ENCODE measurements at places on chromosomes 16 and 17.
A peak's percentile ranks its signal among the peaks of the same experiment; 100 is the strongest.

- DNase-seq: no peak
Observed at GRCh38 chr17:31054761-31055160, 40.0 kb upstream of the NF1 start.

- DNase-seq: peak; percentile 68
Observed at GRCh38 chr17:38598536-38598935, 7.2 kb downstream of the SRCIN1 start.

GRCh38 chr17:37483311-37484039, 6.2 kb upstream of the DUSP14 start:
- DNase-seq: no peak

DNA sequence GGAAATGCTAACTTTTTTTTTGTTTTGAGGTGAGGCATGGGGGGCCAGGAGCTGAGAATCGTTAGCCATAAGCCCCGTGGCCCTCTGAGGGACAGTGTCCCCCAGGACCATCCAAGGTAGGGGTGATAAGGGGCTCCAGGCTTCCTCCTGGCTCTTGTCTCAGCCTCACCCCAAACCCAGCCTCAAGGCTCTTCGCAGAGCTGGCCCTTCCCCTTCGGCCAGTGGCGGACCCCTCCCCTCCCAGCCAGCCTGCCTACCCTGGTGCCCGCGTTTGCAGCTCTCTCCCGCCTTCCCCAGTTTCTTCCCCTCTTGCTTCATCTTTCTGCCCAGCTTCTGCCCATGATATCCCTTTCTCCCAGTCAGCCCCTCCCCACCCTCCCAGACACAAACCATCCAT, 22.7 kb upstream of the ATP2A3 start:
- DNase-seq: no peak

GRCh38 chr17:38343608-38344419, at the start of gene GPR179:
Gene GPR179, minus strand, starts transcription at chr17:38343956. Its CDS starts 167 bp downstream, at chr17:38343789.
- DNase-seq: no peak

GRCh38 chr17:67546578-67547527, 169.8 kb downstream of the PITPNC1 start:
- DNase-seq: no peak

DNA sequence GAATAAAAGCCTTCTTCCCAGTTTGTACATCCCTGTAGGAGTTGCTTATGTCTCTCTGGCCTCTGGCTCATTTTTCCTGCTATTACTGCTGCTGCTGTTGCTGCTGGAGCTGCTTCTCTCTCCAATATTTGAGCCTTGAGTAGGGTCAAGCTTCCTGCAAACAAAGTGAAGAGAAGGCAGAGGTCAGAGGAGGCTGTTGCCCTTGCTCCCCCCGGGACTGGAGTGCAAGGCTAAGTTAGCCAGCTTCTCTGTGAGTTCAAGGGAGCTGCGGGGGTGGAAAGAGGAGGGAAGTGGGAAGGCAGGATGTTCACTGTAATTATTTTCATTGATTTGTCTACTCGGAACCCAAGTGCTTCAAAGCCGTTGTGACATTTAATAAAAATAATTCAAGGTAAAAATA, 77.0 kb upstream of the TMEM132E start:
- DNase-seq: no peak

GRCh38 chr16:5709889-5710288, 612.3 kb upstream of the EEF2KMT start:
- DNase-seq: peak; percentile 10

GRCh38 chr17:71975331-71975801, 145.5 kb upstream of the SOX9 start:
- DNase-seq: no peak

DNA sequence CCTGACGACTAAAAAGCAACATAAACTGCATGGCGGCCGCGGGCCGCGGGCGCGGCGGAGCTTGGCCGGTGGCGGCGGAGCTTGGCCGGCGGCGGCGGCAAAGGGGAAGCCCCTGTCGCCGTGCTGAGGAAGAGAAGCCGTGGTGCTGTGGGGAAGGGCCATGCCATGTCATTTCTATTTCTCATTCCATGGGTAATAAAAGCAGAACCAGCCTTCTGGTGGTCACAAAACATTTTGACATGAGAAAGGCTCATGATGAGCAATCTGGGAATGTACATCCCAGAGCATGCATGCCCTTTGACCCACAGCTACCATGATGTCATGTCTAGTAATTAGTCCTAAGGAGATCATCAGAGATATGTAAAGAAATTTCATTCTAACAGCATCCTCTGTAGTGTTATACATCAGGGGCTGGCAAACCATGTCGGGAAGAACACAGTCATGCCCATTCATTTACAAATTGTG, 23.9 kb upstream of the HEATR6 start:
- DNase-seq: no peak

- DNase-seq: no peak
Observed at GRCh38 chr17:7322520-7323194, 6.5 kb downstream of the NEURL4 start.

DNA sequence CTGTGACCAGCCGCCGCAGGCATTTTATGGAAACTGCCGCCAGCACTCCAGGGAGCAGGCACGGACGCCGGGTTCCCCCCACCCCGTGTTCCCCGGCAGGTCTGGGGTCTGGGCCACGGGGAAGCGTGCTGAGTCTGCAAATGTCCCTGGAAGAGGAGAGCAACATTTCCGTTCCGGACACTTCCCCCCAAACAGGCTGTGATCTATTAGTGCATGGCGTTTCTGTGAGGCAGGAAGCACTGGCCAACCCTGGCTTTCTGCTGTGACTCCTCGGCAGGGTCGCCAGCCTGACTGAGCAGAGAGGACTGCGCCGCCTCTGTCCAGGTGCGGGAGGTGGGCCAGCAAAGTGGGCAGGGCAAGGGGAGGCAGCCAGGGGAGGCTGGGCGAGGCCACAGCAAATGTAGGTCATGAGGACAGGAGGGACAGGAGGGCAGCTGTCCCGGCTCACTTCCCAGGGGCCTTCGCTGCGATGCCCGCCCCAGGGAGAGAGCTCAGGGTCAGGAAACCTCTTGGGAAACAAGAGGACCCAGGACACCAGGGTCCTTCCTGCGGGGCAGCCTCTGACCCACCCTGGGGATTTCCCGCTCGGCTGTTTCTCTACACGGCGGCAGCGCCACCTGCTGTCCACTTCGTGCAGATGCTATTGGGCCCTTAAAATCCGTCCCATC, 9.5 kb downstream of the FOXF1 start:
- peak; percentile 49 for DNase-seq

DNA sequence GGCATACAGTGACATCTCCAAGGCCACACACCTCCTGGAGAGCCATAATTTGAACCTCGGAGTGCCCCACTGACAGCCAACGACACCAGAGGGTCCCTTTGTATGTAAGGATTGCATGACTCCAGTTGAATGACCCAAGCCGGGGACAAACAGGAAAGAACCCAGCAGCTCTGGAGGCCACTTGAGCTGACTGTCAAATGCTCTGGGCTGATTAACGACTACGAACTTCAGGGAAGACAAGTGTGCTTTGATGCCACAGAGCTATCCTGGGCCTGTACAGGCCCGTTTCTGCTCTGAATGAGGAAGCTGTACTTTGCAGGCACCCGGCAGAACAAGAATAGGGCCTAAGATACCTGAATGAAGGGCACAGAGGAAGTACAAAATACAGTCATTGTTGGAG, 404.6 kb downstream of the SLC39A11 start:
- no peak for DNase-seq

GRCh38 chr16:72066747-72067146, 3.7 kb downstream of the HPR start:
- peak; percentile 22 for DNase-seq

GRCh38 chr17:77322514-77323412, 182.0 kb downstream of the SEC14L1 start:
- peak; percentile 99 for DNase-seq

DNA sequence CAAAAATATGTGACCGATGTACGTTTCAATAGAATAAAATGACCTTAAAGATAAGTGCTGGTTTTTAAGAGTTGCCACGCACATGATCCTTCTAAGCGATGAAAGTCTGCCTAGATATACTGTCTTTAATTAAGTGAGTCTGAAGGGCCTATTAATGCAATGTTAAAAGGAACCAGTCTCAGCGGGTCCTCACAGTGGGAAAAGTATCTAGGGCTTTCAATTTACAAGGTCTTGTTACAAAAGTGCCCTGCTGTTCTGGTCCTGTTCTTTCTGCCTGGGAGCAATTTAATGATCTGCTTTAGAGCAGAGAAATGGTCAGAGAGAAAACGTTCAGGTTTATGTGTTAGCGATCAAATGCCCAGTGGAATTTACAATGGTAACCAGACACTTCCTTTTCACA, 864.0 kb downstream of the KCNJ2 start:
- no peak for DNase-seq

DNA sequence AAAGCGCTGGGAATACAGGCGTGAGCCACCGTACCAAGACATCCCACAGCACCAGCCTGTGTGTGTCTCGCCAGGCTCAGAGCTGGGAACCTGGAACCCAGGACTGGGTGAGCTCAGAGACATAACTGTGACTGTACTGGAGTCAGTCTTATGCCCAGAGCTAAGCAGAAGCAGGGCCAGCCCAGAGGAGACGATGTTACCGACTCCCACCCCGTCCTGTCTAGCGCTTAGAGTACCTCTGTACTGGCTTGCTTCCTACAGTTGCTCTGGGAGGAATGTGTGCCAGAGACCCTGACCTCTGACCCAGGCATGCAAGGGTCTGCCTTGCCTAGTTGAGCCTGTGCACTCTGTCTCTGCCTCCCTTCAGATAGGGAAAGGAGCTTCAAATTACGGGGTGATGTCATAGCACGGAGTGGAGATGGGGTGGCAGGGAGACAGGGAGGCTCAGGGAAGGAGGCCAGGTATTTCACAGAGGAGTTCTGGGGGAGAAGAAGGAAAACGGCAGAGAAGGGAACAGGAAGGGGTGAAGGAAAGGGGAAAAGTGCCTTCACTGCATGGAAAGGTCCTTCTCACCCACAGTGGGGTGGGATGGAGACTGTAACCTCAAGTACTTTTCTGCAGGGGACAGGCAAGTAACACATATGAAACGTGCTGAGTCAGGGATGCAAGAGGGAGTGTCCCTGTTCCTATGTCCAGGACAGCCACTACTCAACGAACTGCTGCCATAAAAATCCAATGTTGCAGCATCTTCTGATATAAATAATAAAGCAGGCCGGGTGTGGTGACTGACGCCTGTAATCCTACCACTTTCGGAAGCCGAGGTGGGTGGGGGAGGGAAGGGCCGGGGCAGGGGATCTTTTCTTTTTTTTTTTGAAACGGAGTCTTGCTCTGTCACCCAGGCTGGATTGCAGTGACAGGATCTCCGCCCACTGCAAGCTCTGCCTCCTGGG, 5.8 kb upstream of the ARMC5 start:
- peak; percentile 88 for DNase-seq

GRCh38 chr16:57194512-57194911, 8.4 kb downstream of the RSPRY1 start:
- peak; percentile 68 for DNase-seq

GRCh38 chr16:28607116-28607623, 2.7 kb downstream of the SULT1A1 start:
- DNase-seq: no peak

GRCh38 chr17:10249271-10250010, 51.0 kb upstream of the GAS7 start:
- DNase-seq: no peak

DNA sequence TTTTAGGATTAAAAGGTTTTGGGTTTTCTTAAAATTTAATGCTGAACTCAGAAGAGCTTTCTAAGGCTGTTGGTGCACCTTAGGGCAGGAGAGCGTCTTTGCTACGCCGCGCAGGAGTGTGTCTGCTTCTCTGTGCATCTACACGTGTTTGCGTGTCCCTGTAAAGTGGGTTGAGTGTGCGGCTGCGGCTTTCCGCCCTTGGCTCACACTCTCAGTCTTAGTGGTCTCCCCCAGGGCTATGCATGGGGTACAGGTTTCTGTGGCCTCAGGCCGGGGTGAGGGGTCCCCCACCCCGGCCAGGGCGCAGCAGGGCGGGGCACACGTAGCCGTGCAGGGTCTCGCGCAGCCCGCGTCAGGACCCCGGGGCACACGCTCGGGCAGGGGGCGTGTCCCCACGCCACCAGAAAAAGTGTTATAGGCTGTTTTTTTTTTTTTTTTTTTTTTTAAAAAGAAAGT, 727 bp upstream of the TENT4B start:
- no peak for DNase-seq

DNA sequence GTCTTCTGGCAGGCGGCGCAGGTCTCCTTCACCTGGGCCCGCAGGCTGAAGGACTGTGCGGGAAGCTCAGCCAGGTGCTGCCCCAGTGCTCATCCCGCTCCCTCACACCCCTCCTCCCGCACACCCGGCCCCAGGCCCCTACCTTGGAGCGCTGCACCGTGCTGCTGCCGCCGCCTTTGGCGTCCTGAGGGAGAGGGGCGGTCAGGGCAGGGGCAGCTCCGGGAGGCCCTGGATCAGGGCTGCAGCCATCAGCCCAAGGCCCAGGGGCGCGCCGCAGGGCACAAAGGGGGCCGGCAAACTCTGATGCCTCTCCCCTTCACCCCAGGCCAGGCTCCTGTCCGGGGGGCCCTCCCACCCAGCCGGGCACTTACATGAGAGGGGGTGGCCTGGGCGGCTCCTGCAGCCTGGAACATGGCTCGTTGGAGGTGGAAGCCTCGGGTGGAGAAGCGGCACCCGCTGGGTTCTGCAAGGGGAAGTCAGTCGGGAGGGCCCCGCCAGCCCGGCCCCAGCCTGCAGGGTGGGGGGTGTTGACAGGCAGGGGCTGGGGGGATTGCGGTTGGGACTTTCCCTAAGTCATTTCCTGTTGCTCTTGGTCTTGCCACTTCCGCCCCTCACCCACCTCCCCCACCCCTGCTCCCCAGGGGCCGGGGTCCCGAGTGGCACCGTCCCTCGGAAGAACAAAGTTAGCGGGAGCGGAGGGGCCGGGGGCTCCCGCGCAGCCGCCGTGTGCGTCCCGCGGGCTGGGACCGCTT, 863 bp downstream of the LIMD2 start:
- DNase-seq: no peak

- no peak for DNase-seq
Observed at GRCh38 chr16:24203675-24204074, 52.5 kb upstream of the CACNG3 start.

DNA sequence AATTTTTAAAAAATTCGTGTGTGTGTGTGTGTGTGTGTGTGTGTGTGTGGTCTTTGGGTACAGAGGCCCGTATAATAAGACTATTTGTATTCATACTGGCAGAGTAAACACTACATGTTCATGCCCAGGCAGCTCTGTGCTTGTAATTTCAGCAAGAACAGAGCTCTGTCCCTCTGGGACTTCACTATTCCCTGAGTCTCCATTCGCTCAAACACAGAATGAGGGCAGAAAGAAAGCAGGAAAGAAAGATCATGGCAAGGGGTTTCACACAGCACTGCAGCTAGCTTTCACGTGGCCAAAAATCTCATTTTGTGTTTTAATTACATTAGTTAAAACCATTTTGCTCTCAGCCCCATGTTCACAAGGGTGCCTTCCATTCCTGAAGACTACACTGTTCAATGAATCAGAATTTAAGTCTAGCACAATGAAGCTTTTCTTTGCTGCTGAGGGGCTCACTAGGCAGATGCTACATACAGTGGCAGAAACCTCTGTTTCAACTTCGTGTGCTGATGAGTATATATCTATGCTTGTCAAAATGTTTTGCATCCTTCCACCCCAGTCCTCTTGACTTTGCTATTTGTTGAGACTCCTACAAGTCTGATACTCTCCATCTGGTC, 198.4 kb upstream of the C17orf78 start:
- no peak for DNase-seq

- no peak for DNase-seq
Observed at GRCh38 chr16:15803618-15804017, 53.2 kb downstream of the MYH11 start.

- DNase-seq: no peak
Observed at GRCh38 chr17:43809121-43809520, 23.8 kb downstream of the MPP3 start.
